ENCODE measurements at places on chromosomes 7 and 10. TPM values are rescaled to one million over a fixed set of nuclear protein-coding genes. Genes with fewer than 3 reads are reported as not detected.

DNA sequence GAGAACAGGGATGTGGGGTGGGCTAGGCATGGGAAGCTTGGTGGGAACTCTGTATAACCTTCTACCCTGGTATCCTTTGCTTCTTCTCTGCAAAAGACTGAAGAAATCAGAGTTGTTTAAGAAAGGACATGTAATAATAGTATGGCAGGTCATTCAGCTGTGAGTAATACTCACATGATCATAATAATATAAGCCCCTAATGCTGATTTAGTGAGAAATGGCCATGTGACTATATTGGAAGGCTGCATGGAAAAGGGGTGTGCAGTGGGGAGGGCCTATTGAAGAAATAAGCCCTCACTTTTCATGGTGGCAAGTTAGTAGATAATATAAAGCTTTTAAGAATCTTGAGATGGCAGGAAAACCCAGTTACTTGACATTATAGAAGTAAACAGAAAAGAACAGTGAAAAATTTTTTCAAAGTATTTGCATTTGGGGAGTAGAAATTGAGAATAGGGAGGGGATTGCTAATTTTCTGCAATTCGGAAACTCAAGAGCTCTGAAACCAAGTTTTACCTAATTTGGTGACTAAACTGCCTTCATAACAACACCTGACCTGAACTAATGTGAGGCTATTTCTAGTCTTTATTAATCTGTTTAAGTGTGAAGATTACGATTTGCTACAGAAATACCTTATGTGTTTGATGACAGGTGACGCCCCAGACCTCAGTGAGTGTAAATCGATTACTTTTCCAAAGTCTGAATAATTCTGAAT, 44.4 kb downstream of the ATXN7L1 start:
- no peak overlapping the region for H3K4me3 ChIP-seq
- DNase-seq = no peak
- H3K27me3 ChIP-seq = no peaks in the 10 kb centered on the region
- H3K36me3 ChIP-seq = no peaks in the 10 kb centered on the region
- H3K4me1 ChIP-seq = peaks cover 7% of the 10 kb centered on the region

GRCh38 chr7:37201003-37201875, 247.4 kb downstream of the ELMO1 start:
- H3K36me3 ChIP-seq = peaks cover 25% of the 10 kb centered on the region
- H3K4me1 ChIP-seq = no peaks in the 10 kb centered on the region
- peak; percentile 38 for DNase-seq
- H3K4me3 ChIP-seq = no peak overlapping the region
- H3K27me3 ChIP-seq = no peaks in the 10 kb centered on the region
- H3K27ac ChIP-seq = no peak overlapping the region

NIPSNAP2 gene
- total RNA-seq = 35.9 TPM

DNA sequence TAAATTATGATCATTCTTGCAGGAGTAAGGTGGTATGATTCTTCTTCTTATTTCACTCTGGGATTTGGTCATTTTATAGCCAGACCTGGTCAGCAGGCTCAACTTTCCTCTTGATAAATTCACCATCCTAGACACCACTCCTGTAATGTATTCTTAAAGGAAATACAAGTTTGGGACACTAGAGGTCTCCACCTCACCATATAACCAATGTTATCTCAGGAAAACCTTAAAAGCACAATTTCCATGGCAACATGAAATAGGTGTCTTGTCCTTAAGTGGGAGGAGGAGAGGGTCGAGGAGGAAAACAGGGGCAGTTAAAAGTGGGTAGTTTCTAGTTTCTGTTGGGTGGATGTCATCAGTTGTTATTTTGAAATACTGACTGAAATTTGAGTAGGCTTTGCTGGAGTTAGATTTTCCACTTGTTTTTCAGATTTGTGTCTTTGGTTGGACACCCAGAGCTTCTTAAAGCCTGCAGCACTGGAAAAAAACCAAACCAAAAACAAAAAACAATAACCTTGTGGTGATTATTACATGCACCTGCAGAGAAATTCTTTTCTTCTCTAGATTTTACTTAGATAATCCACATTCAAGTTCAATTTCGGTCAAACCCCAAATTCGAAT, 163.1 kb downstream of the PRKCQ start:
- H3K36me3 ChIP-seq = no peaks in the 10 kb centered on the region
- no peaks in the 10 kb centered on the region for H3K4me1 ChIP-seq
- DNase-seq = no peak
- no peak overlapping the region for H3K4me3 ChIP-seq

GRCh38 chr7:32119790-32120196, 49.6 kb upstream of the PDE1C start:
- H3K4me3 ChIP-seq = no peak overlapping the region
- DNase-seq = no peak
- no peaks in the 10 kb centered on the region for H3K4me1 ChIP-seq
- no peaks in the 10 kb centered on the region for H3K27me3 ChIP-seq
- H3K36me3 ChIP-seq = no peaks in the 10 kb centered on the region

FKBP6 gene
- total RNA-seq = not detected

- H3K27me3 ChIP-seq = no peaks in the 10 kb centered on the region
- H3K36me3 ChIP-seq = no peaks in the 10 kb centered on the region
- no peak overlapping the region for H3K4me3 ChIP-seq
- peak overlapping the region; percentile 6 for H3K27ac ChIP-seq
Measured at GRCh38 chr10:5818048-5818331, 4.8 kb upstream of the GDI2 start.

DNA sequence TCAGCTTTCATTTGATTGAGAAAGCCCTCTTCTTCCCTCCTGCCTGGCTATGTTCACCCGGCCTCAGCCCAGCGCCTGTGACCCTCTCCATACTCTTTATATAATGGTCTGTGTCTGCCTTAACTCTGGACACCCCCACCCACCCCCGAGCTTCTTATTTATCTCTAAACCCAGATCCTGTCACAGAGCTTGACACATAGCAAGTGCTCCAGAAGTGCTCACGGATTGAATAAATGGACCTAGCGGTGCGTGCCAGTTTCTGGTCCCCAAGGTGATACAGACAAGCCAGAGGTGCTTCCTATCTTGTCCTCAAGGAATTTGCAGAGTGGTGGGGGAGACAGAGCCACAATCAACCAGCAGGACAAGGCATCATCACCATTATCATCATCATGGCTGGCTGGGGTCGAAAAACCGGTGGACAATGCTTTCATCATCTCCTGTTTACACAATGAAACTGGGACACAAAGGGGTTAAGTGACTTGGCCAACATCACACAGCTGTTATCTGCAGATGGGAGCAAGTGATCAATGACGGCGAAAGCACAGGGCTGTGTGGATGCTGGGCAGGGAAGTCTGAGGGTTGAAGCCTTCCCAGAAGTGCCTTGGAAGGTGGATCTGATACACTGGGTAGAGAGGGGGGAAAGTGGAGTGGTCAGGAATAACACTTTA, 2.2 kb upstream of the LOXL4 start:
- no peak overlapping the region for H3K4me3 ChIP-seq
- no peak for DNase-seq
- H3K27me3 ChIP-seq = peaks cover 4% of the 10 kb centered on the region

GRCh38 chr10:62528441-62528840, 154.3 kb downstream of the ZNF365 start:
- H3K27me3 ChIP-seq = no peaks in the 10 kb centered on the region
- no peak for DNase-seq
- H3K4me3 ChIP-seq = no peak overlapping the region
- H3K36me3 ChIP-seq = no peaks in the 10 kb centered on the region

DNA sequence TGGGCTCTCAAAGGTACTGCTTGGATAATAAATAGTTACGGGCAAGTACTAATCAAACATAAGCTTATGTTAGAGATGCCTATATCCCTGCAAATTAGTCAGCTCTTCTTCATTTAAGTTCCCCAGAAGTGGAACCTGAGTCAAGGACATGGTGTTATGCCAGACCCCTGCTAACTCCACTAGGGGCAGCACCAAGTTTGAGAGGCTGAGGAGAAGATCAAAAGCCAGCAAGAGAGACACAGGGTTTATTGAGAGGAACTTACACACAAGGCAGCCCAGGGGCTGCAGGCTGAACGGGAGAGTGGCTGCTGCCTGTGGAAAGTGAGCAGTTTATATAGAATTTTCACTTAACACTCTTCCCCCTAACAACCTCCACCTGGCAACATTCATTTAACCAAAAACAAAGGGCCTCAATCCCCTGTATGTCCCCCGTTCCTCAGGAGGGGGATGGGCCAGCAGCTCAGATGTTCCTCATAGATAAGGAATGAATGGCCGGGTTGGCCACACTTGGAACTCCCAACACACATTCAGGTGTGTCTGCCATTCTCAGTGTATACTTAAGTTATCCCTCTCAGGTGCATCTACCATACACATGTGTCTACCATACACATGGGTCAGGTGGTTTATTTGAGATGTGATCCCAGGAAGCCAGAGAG, 62.6 kb upstream of the GHITM start:
- H3K4me3 ChIP-seq = no peak overlapping the region
- DNase-seq = no peak
- H3K4me1 ChIP-seq = no peaks in the 10 kb centered on the region
- no peak overlapping the region for H3K27ac ChIP-seq

- no peaks in the 10 kb centered on the region for H3K27me3 ChIP-seq
- no peak overlapping the region for H3K27ac ChIP-seq
- H3K4me1 ChIP-seq = no peaks in the 10 kb centered on the region
- H3K36me3 ChIP-seq = no peaks in the 10 kb centered on the region
- H3K4me3 ChIP-seq = no peak overlapping the region
Measured at GRCh38 chr7:3176112-3177000, 124.7 kb upstream of the SDK1 start.

CNTNAP2 gene
- total RNA-seq = not detected

- H3K4me3 ChIP-seq = no peak overlapping the region
- H3K27me3 ChIP-seq = no peaks in the 10 kb centered on the region
- peaks cover 2% of the 10 kb centered on the region for H3K4me1 ChIP-seq
- DNase-seq = no peak
Measured at GRCh38 chr10:132879408-132880127, 62.8 kb downstream of the CFAP46 start.

DNA sequence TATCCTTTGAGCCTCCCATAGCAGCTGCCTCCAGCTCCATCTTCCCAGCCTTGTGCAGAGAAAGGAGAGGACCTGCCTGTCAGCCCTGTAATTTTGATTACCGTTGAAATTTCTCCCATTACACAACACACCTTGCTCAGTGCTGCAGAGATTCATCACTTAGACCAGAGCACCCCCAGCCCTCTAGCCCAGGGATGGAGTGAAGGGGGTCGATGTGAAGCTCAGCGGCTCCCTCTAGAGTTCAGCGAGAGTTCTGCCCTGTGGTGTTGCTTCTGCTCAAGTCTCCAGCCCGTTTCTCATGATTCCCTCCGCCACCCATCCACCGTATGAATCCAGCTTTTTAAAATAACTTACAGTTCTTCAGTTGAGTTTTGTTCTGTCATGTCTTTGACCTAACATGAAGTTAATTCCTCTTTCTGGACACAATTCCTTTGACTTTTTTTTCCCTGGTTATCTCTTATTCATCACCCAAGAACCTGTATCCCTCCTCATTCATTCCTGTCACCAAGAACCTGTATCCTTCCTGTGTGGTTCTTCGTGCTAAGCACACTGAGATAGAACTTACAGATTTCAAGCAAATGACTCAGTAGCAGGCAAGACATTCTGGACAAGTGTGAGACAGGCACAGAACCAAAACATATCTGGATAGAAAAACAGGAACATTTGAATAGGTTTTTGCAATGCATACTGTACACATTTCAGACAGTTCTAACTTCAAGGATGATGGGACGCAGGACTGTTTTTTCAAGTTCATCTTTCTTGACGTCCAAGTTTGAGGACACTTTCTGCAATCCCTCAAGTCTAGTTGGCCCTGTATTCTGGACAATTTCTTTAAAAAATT, 35.0 kb upstream of the ZNF32 start:
- no peaks in the 10 kb centered on the region for H3K27me3 ChIP-seq
- H3K27ac ChIP-seq = no peak overlapping the region
- no peaks in the 10 kb centered on the region for H3K36me3 ChIP-seq
- H3K4me1 ChIP-seq = no peaks in the 10 kb centered on the region
- no peak overlapping the region for H3K4me3 ChIP-seq

DNA sequence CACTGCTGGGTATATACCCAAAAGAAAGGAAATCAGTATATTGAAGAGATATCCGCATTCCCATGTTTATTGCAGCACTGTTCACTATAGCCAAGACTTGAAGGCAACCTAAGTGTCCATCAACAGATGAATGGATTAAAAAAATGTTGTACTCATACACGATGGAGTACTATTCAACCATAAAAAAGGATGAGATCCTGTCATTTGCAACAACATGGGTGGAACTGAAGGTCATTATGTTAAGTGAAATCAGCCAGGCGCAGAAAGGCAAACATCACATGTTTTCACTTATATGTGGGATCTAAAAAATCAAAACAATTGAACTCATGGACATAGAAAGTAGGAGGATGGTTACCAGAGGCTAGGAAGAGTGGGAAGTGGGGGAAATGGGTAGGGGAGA, 19.3 kb downstream of the NRCAM start:
- H3K27ac ChIP-seq = no peak overlapping the region
- no peaks in the 10 kb centered on the region for H3K4me1 ChIP-seq
- no peak for DNase-seq
- no peak overlapping the region for H3K4me3 ChIP-seq
- H3K27me3 ChIP-seq = peaks cover 2% of the 10 kb centered on the region

- no peaks in the 10 kb centered on the region for H3K36me3 ChIP-seq
- no peak overlapping the region for H3K4me3 ChIP-seq
- H3K27ac ChIP-seq = no peak overlapping the region
- no peaks in the 10 kb centered on the region for H3K27me3 ChIP-seq
- DNase-seq = no peak
Measured at GRCh38 chr10:110773693-110774068, 98.0 kb upstream of the PDCD4 start.

HMX2 gene
- not detected for total RNA-seq

FOXP2 gene
- not detected for total RNA-seq

- peaks cover 5% of the 10 kb centered on the region for H3K4me1 ChIP-seq
- no peak for DNase-seq
- no peak within 1 kb of the TSS for H3K4me3 ChIP-seq
- peaks cover 16% of the 10 kb centered on the region for H3K27me3 ChIP-seq
- H3K27ac ChIP-seq = no peak within 1 kb of the TSS
- no peaks in the 10 kb centered on the region for H3K36me3 ChIP-seq
Measured at GRCh38 chr10:133087679-133088178, at the start of gene ADGRA1. TSS of gene ADGRA1 (plus strand) at chr10:133087924. CDS start at chr10:133088910, 986 bp downstream.

DNA sequence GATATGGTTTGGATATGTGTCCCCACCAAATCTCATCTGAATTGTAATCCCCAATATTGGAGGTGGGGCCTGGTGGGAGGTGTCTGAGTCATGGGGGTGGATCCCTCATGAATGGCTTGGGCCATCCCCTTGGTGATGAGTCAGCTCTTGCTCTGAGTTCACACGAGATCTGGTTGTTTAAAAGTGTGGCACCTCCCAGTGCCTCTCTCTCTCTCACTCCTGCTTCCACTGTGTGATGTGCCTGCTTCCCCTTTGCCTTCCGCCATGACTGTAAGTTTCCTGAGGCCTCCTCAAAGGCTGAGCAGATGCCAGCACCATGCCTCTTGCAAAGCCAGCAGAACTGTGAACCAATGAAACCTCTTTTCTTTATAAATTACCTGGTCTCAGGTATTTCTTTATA, 4.8 kb upstream of the GCK start:
- DNase-seq = no peak
- no peaks in the 10 kb centered on the region for H3K4me1 ChIP-seq
- H3K4me3 ChIP-seq = no peak overlapping the region
- H3K27me3 ChIP-seq = peaks cover 3% of the 10 kb centered on the region
- no peaks in the 10 kb centered on the region for H3K36me3 ChIP-seq
